ENCODE measurements at places on chromosomes 6 and 20.

GRCh38 chr6:90819483-90819882, 232.6 kb upstream of the MAP3K7 start:
- DNase-seq, result no peak

DNA sequence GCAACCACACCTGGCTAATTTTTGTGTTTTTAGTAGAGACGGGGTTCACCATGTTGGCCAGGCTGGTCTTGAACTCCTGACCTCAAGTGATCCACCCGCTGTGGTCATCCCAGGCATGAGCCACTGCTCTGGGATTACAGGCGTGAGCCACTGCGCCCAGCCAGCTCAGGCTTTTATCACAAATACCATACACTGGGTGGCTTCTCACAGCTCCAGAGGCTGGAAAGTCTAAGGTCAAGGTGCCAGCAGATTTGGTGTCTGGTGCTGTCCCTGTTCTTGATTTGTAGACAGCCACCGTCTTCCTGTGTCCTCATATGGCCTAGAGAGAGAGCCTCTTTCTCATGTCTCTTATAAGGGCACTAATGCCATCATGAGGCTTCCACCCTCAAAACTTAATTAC, 25.9 kb downstream of the SHLD1 start:
- DNase-seq, result no peak

- DNase-seq, result no peak
Measured at GRCh38 chr6:71537717-71538116, 249.1 kb downstream of the OGFRL1 start.

GRCh38 chr6:38192487-38192886, 373.0 kb downstream of the ZFAND3 start:
- no peak for DNase-seq

DNA sequence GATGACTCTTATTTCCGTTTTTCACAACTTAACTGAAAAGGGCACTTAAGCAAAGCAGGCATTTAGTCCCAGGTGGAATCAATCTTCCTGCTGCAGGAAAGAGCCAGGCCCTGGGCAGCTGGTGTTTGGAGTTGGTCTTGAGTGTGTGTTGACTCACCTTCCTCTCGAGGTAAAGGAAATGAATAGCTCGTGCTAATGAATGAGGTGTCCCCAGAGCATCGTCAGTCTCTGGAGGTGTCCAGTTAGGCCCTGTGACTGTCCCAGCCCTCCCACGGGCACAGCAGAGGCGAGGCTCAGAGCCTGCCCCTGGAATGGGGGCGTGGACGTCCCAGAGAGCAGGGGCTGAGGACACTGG, 277.7 kb downstream of the NRN1 start:
- no peak for DNase-seq

DNA sequence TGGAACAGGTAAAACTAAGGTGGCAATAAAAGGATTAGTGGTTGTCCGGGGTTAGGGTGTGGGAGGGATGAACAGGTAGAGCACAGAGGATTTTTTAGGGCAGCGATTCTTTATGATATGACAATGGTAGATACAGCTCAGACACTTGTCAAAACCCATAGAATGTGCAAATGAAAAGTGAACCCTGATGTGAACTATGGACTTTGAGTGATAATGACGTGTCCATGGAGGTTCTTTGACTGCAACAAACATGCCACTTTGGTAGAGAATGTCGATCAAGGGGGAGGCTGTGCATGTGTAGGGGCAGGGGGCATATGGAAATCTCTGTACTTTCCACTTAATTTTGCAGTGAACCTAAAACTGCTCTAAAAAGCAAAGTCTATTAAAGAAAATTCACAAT, 100.7 kb downstream of the LAMP5 start:
- DNase-seq, result no peak

DNA sequence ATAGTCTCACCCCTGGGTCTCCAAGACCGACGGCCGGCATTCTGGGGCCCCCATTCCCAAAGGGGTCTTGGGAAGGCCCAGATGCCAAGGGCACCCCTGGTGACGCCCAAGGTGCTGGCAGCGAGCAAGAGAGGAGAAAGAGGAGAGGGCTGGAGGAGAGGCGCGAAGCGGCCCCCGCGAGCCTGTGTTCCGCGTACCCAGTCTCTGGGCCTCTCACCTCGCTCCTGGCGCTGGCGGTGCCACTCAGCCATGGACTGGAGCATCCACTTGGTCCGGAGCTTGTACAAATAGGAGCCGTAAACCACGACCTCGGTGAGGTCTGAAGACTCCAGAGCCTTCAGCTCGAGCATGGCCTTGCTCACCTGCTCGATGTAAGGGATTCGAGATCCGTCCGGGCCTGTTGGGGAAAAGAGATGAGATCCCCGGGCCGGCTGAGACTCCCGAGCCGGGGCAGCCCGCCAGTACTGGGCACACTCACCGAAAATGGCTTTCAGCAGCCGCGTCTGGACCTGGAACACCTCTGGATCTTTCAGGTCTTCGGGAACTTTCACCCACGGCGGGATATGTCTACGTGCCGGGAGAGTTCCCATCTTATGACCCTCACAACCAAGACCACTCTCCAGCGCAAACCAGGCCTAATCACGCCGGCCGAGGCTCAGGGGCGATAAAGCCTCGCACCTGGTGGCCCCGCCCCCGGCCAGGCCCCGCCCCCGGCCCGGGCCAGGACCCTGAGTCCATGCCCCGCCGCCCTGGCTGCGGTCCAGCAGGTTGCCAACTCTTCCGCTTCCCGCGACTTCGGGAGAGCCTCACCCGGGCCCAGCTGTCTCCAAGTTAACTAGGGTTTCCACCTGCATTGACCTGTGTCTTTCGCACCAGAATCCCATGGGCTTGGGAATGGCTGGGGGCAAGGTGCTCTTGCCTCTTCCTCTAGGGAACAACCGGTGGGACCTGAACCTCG, at the start of gene DPPA5:
DPPA5 (minus strand) TSS at position 641 of the 958 bp plus-strand sequence; CDS start at position 590, 51 bp downstream.
- DNase-seq, result no peak

DNA sequence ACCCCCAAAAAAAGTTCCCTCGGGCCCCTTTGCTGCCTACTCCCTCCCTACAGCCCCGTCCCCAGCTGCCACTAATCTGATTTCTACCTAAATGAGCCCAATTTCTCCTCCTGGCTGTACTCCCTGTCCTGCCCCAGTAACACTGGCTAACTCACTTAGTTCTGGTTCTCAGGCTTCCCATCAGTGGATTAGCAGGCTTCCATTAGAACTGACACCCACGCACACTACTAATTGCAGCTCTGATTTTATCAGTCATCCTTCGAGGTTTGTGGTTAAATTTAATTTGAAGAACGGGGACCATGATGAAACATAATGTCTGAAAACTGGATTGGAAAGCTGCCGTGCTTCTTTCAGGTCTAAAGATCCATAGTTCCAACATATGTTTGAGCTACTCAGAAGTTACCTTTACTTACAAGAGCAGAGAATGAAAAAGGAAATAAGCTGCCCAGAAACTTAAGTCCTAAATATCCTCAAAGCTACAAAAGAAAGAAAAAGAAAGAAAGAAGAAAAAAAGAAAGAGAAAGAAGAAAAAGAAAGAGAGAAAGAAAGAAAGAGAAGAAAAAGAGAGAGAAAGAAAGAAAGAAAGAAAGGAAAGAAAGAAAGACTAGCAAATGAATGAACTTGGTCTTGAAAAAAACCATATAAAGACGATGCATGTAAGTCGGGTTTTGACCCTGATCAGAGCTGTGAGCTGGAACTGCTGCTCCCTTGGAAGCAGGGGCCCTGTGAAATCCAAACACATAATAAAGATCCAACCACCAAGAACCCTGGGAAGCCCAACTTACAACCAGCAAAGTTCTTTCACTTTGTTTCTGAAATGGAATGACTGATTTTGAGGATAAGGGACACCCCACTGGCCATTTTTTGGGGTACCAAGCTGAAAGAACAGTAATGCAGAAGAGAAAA, 51.7 kb downstream of the CNKSR3 start:
- no peak for DNase-seq

DNA sequence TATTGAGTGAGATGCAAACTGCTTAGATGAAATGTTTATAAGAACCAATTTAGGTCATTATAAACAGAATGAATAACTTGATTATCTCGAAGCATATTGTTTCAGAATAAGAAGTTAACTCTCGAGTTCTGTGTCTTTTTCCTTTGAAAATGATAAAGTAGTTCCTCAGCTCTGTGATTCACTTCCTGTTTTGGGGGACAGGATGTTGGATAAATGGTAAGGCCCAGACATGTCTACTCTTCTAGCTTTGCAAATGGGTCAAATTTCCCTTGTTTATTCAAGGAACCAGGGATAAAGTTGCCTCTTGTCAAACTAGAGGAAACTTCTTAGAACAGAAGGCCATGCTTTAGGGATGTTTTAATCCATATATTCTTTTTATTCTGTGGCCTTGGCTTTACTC, 246.9 kb downstream of the SOX4 start:
- DNase-seq, result no peak

GRCh38 chr6:106014955-106015354, 71.2 kb upstream of the PRDM1 start:
- DNase-seq, result no peak

- no peak for DNase-seq
Measured at GRCh38 chr6:63634630-63635029, 972 bp upstream of the PHF3 start.

DNA sequence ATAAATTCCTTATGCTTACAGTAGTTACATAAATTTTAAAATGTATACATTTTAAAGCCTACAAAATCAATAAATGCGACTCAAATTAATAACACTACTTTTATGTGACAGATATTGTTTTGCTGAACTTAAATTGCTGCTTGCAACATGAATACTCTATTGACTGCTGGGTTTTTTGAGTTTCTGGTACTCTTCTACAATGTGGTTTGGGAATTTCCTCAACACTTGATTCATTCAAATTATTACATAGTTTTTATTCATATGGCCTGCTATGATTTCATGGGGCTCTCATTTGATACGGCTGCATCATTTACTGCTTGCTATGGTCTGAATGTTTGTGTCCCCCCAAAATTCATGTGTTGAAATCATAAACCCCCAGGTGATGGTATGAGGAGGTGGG, 2.3 kb upstream of the TXLNB start:
- no peak for DNase-seq

DNA sequence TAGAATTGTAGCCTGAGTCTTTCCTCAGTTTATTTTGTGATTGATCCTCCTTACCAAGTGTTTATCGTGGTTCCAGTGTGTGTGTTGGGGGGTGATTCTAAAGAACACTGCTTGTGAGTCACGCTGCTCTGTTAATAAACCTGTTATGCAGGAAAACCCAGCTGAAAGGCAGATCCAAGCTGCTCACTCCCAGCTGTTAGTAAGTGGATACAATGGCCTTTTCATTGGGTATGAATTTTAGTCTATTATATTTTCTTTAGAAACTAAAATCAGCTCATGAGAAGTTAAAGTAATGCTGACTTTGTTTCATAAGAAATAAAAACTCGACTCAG, 12.2 kb upstream of the DSTN start:
- DNase-seq, result peak; percentile 61

DNA sequence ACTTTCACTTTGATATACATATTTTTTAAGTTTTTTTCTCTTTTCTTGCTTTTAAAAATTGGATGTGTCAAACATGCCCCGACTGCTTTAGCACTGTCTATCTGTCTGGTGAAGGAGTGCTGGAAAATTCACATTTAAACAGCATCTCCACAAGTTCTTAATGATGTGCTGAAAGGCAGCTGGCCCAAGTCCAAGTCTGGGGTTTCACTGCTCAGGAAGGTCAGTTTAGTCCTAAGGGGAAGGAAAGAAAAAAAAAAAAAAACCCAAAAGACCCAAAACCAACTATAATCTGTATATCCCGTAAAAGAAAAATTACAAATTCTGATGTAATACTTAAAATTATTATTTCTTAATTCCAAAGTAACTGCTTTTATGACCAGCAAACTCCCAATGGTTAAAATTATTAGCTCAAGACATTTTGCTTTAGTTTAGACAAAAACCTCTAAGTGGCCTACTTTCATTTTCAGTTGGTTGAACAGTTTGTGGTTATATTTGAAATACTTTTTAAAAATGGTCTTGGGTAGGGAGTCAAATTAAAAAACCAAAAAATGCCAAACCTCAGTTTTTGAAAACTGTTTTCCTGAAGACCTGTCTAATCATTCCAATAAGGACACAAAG, 79.5 kb upstream of the PREP start:
- DNase-seq, result peak; percentile 47

- DNase-seq, result no peak
Measured at GRCh38 chr6:132070356-132070755, 119.2 kb upstream of the CCN2 start.

DNA sequence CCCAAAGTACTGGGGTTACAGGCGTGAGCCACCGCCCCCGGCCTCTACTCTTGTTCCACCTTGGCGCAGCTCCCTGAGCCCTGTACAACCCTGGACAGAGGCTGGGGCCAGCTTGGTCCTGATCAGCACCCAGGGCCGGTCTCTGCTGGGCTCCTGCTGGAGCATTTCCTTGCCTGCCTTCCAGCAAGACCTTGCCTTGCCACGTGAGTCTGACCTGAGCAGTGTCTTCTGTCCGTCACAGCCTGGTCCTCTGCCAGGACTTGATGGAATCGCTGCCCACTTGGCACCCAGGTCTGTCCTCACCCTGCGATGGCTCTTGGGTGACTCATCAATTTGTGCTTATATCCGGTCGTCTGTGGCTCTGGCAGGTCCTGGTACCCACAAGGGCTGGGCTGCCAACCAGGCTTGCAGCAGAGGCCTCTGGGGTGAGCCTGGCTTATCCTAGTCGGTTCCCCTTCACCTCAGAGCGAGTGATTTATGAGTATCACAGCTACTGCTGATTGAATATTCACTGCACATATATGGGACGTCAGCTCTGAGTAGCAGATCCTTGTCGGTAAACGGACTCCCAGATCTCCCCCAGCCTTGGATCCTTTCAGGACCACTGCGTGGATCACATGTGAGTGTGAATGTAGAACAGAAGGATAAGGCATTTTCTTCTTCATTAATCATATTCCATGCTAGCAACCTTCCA, 10.1 kb upstream of the SULF2 start:
- peak; percentile 61 for DNase-seq

DNA sequence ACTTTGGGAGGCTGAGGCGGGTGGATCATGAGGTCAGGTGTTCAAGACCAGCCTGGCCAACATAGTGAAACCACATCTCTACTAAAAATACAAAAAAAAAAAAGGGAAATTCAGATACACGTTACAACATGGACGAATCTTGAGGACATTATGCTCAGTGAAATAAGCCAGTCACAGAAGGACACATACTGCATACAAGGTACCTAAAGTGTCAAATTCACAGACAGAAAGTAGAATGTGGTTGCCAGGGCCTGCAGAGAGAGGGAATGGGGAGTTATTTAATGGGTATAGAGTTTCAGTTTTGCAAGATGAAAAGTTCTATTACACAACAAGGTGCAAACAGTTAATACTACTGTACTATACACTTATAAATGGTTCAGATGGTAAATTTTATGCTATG, 75.1 kb downstream of the SNX5 start:
- no peak for DNase-seq

DNA sequence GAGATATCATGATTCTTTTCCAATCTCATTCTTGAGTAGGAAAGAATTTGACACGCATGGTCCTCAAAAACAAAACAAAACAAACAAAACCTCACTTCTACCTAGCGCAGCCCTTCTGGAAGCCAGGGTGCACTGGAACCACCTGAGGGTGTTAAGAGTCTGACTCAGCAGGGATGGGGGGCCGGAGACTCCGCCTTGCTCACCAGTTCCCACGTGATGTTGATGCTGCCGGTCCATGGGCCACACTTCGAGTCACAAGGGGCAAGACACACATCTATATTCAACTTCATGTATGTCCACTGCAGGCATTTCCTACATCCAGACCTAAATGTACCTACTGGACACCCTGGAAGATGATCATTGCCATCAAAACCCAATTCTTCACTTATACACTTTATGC, 30.4 kb downstream of the BFSP1 start:
- DNase-seq, result no peak

GRCh38 chr6:154509421-154510143, 903 bp downstream of the CNKSR3 start:
- DNase-seq, result no peak

- DNase-seq, result no peak
Measured at GRCh38 chr6:104532462-104532861, 327.3 kb downstream of the HACE1 start.

Measured in NCI-H446 (cell line).